ENCODE measurements at places on chromosomes 2 and 18.

- no peak for DNase-seq
Measured at GRCh38 chr2:154945984-154946383, 247.5 kb downstream of the KCNJ3 start.

GRCh38 chr2:222284466-222284865 lies 14.3 kb downstream of the PAX3 start:
- DNase-seq: no peak

DNA sequence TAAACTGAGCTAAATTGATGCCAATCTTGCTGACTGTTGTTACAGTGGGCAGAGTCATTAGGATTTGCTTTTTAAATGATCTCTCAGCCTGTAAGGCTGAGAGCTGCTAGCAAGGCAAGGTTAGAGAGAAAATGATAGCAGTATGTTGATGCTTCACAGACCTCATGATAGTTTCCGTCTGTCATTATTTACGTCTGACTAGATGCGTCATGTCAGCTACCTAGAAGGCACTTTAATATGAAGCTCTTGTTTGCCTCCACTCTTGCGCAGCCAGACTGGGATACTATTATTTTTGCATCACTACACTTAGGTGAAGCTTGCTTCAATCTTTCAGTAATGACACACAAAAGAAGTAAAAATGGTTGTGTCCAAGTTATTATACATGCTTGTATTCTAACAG lies 313.8 kb downstream of the LNPK start:
- no peak for DNase-seq

DNA sequence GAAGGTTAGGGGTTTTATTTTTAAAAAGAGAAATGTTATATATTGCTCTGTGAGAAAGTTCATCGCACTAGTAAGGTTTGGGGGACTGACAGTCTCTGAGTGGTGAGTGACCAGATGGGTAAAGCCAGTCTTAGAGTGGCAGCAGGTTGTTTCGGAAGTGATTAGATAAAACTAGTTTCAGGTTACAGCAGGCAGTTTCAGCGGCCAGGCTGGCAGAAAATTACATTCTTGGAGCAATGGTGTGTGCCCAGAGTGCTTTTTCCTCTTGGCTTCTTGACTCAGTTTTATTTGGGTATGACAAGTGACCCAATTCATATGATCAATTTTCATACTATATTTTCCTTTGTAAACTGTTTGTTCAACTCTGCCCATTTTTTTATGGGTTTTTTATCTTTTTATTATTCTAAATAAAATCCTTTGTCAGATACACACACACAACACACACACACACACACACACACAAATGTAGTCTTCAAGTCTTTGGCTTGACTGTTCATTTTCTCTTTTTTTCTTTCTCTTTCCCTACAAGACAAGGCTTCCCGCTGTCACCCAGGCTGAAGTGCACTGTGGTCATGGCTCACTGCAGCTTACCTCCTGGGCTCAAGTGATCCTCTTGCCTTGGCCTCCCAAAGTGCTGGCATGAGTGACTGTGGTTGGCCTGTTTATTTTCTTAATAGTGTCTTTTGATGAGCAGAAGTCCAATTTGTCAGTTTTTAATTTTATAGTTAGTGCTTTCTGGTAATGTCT lies 30.9 kb downstream of the RALBP1 start:
- no peak for DNase-seq

GRCh38 chr2:156864325-156864724 lies 393.2 kb upstream of the GALNT5 start:
- no peak for DNase-seq

GRCh38 chr2:169775765-169776164 lies 22.9 kb upstream of the SSB start:
- no peak for DNase-seq

GRCh38 chr2:12619975-12620374 lies 96.8 kb upstream of the TRIB2 start:
- DNase-seq: no peak

- no peak for DNase-seq
Measured at GRCh38 chr2:66851449-66851872, 416.5 kb downstream of the MEIS1 start.

DNA sequence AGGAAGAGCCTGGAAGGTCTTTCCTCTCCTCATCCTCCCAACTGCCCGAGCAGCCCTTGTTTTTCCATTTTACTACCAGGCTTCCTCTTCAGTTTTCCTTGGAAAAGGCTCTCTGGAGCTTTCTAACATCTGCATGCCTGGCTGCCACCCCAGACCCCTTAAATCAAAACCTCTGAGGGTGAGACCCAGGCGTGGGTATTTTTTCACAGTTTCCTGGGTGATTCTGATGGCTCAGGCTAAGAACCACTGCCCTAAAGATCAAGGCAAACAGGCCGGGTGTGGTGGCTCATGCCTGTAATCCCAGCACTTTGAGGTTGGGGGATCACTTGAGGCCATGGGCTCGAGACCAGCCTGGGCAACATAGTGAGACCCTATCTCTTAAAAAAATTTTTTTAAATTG lies 35.4 kb downstream of the EMILIN2 start:
- no peak for DNase-seq

DNA sequence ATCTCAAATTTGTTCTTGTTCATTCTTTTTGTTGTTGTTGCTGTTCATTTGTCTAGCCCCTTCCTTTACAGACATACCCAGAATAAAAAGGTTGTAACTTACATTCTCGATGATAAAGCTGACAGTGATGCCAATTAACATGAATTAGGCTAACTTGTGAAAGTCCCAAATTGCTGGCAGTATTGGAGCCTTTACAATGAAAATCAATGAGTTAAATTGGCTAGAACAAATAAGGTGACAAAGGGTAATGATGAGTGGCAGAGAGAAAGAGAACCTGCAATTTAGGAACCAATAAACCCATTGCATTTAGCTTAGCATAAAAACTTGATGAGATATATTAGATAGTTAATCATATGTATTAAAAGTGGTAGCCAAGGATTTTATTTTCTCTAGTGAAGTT lies 521.0 kb downstream of the ADCYAP1 start:
- DNase-seq: no peak

DNA sequence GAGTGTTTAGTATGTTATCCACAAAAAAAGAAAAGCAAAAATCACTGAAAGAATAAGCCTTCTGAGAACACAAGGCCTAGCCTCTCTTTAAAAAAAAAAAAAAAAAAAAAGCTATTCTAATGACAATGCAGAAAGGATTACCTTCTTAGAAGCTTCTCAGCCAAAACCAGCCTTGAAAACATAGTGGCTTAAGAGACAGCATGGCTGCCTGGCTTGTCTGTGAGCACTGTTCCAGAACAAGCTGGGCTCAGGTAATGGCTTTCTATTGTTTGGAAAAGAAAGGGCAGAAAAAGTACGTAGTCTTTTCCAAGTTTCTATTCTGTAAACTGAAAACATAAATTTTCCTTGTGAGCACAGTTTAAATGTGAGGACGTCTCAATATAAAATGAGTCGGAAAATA lies 119.5 kb downstream of the MAP3K20 start:
- DNase-seq: no peak

DNA sequence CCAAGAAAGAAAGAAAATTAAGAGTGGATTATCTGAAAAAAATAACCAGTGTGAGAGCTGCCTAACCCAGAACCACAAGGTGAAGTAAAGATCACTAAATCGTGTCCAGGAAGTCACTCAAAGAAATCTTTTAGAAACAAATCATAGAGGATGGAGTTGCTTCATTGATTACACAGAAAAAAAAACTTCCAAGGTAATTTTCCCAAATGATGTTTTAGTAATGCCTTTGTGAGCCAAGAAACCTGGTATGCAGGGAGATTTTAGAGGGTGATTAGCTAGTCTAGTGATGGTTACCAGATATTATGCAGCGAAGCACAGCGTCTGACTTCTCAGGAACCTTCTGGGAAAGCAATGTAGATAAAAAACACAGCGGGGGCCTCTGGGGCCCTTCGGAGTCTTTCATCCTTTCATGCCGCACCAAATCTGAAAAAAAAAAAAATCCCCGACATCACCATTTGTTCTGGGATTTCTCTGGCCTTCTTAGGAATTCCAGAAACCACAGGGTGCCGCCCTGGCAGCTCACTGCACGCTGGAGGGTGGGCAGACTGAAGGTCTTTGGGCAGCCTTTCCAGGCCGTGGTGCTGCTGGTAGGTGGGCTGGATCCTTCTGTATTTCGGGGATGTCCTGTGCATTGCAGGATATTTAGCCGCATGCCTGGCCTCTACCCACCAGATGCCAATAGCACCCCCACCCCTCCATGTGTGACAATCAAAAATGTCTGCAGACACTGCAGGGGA lies 17.3 kb downstream of the ALPK2 start:
- DNase-seq: no peak

DNA sequence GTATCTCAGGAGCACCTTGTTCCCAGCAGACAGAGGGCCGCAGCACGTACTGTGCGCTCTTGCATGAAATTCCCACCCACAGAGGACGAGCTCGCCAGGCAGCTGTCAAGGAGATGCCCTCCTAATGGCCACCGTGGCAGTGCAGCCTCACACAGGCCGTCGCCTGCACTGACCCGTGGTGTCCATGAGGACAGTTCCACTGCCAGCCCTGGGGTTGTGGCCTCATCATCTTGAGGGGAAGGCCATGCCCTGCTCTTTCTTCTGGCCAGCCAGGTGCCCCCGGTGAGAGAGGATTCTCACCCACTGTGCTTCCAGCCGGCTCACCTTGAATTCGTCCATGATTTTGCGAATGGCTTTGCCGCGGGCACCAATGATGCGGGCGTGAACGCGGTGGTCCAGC lies 42.0 kb downstream of the ANO7 start:
- no peak for DNase-seq

- DNase-seq: no peak
Measured at GRCh38 chr18:11751341-11752115, 62.5 kb downstream of the GNAL start.

- no peak for DNase-seq
Measured at GRCh38 chr18:44736664-44737380, 56.1 kb downstream of the SETBP1 start.

- no peak for DNase-seq
Measured at GRCh38 chr18:6355789-6356589, 58.7 kb downstream of the L3MBTL4 start.

DNA sequence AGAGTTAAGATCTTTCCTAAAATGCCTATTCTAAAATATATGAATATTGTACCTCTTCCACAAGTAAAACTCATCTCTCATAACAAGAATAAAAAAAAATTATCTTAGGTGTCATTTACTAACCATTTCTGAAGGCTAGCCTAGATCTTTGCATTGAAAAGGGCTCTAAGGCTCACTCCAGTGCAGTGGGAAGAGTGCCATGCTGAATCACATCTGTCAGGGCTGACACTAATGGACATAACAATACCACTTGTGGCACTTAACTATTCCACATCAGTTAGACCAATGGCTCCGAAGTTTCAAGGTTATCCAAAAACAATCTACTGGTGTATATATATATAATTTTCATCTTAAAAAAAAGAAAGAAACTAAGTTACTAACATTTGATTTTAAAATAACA lies 130.2 kb downstream of the EXOC6B start:
- no peak for DNase-seq

GRCh38 chr2:206273905-206274304 lies 558 bp upstream of the ZDBF2 start:
- no peak for DNase-seq

DNA sequence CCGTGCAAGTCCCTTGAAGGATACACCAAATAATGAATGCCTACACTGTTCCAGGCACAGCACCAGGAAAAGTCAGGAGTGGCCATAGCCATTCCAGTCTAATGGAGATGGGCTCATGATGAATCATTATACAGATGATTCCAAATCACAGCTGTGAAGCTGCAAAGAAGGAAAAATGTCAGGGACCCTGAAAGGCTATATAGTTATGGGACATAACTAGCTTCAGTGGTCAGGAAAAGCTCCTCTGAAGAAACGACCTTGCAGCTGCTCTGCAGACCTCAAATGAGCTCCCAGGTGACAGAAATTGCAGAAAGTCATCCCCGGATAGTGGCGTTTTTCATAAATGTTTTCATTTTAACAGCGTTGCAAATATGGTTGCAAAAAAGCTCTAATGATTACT lies 200.8 kb downstream of the PTGR3 start:
- no peak for DNase-seq

GRCh38 chr2:165456027-165456426 lies 13.5 kb upstream of the CSRNP3 start:
- no peak for DNase-seq

DNA sequence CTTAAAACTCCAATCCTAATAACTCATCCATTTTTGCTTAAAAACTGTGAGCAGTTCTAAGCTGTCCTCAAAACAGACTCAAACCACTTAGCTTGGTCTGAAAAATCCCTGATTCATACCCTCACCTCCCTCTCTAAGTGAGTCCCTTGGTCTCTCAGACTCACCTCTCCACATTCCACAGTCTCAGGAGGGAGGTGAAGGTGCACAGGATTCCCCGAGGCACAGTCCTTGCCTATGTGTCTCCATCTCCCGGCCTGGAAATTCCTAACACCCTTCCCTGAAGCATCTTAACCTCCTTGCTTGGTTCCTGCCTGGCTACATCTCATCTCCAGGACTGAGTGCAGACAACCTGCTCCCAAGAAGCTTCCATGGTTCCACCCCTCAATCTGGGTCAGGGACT lies 45.0 kb downstream of the CYRIA start:
- DNase-seq: no peak

GRCh38 chr2:6864923-6865345 lies 773 bp downstream of the CMPK2 start:
- DNase-seq: no peak

DNA sequence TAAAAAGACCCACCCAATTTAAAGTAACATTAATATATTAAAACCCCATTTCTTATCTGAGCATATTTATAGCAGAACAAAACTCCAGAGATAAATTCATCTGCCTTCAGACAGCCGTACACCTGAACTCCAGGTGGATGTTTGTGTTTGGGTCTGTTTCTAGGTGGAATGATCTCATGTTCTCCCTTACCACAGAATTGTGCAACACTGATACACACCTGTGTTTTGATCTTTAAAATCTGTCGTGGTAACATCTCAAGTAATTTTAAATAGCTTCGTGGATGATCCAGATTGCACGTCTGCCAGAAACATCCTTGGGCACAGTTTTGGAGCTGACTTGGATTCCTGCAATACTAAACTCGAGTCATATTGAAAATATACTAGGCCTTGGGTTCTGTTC lies 207.5 kb upstream of the FOSL2 start:
- DNase-seq: no peak

- DNase-seq: no peak
Measured at GRCh38 chr2:55140316-55141219, 90.3 kb upstream of the RTN4 start.

DNA sequence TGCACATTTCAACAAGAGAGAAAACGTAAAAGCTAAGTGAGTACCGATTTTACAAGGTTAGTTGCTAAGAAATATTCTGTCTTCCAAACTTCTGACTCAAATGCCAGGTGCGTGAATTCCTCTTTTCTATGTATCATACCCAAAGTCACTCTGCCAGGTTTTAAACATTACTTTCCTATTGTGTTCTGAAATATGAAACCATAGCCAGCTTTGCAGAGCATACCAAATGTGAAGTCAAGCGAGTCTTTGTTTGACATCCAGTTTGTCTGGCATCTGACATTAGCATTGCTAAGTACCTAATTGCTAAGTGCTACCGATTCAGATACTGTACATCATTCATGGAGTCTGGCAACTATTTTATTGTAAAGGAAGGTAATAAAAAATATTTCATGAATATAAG lies 321.9 kb upstream of the GALNT5 start:
- no peak for DNase-seq

Data from naive thymus-derived CD8-positive, alpha-beta T cell (primary cell).